ENCODE measurements at places on chromosomes 6 and 20. TPM values are rescaled to one million over a fixed set of nuclear protein-coding genes. Genes with fewer than 3 reads are reported as not detected.

DNA sequence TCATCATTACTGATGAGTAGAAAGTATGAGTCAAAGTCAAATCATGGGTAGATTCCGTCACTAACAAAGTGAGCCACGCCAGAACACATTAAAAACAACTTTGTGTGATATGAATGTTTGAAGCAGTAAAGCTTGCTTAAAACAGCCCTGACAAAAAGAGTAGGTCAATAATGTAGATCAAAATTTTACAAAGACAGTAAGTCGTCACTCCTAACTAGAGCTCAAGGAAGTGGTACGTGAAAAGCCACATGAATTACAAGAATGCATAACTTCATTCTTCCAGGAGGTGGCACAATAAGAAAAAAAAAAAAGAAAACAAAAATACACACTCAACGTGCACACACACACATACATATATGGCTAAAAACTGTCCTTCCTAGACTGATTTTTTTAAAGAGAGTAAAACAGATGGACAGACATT, 69.9 kb downstream of the HACE1 start:
- H3K27me3 ChIP-seq, result no peaks in the 10 kb centered on the region
- H3K36me3 ChIP-seq, result no peaks in the 10 kb centered on the region
- H3K27ac ChIP-seq, result no peak overlapping the region
- no peaks in the 10 kb centered on the region for H3K4me1 ChIP-seq
- H3K4me3 ChIP-seq, result no peak overlapping the region

The BPI gene
- total RNA-seq, result 9.3 TPM

DNA sequence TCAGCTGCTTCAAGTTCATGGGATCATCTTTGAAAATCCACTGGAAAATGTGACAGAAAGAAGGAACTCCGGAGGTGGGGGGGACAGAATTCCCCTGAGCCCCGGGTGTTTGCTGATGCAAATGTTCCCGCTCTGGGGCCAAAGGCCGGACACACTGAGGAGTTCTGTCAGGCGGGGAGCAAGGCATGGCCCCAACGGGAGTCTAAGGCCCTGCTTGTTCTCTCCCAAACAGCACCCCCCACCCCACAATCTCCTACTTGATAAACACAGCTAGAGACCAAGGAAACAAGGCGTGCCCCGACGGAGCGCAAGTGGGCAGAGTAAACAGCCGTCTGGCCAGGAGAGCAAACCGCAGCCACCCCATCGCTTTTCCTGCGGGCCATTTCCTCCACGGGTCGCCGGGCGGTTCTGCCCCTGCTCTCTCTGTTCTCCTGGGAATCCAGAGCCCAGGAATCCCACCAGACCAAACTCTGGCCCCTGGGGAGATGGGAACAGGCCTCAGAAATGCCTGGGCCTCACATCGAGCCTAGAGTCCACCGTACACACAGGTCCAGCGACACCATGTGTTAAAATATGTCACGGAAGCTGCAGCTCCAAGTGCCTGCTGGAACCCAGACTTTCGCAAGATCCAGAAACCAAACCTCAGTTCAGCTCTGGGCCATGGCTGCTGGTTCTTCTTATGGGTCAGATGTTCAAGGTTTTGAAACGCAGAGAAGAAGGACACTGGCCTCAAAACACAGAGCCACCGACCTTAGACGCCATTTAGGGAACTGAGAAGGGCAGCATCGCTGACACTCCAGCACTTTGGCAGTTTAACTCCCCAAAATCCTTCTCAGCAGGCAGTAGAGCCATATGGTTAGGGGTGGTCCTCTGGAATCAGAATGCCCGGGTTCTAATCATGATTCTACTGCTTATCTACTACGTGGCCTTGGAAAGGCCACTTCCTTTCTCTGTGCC, 104.2 kb downstream of the PREX1 start:
- peaks cover 15% of the 10 kb centered on the region for H3K4me1 ChIP-seq
- H3K4me3 ChIP-seq, result no peak overlapping the region
- peak overlapping the region; percentile 55 for H3K27ac ChIP-seq
- H3K27me3 ChIP-seq, result no peaks in the 10 kb centered on the region
- no peaks in the 10 kb centered on the region for H3K36me3 ChIP-seq

DNA sequence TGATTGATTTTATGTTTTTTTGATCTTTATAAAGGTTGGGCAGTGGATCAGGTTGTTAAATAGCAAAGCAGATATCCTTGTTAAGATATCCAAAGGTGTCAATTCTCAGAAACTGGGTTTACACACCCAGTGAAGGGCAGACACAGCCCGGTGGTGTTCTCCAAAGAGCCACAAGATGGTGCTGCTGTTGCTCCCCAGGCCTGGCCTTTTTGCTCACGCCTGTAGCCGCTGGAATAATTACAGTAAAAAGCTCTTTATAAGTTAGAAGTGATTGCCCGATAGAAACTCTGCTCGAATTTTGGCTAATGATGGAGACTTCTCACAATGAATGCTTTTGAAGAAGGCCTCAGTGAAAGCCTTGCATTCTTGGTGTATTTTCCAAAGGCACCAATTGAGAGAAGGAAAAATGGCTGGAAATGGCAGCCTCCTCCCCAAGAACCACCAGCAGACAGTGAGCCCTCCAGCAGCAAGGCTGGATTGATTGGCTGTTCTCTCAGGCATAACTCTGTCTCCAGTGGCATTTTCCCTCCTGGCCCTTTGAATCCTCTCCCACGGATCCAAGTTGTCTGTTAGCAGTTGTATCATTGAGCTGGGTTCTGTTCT, 120.5 kb upstream of the CHD6 start:
- no peak overlapping the region for H3K4me3 ChIP-seq
- H3K4me1 ChIP-seq, result no peaks in the 10 kb centered on the region
- no peaks in the 10 kb centered on the region for H3K27me3 ChIP-seq
- H3K27ac ChIP-seq, result no peak overlapping the region
- DNase-seq, result peak; percentile 62

DNA sequence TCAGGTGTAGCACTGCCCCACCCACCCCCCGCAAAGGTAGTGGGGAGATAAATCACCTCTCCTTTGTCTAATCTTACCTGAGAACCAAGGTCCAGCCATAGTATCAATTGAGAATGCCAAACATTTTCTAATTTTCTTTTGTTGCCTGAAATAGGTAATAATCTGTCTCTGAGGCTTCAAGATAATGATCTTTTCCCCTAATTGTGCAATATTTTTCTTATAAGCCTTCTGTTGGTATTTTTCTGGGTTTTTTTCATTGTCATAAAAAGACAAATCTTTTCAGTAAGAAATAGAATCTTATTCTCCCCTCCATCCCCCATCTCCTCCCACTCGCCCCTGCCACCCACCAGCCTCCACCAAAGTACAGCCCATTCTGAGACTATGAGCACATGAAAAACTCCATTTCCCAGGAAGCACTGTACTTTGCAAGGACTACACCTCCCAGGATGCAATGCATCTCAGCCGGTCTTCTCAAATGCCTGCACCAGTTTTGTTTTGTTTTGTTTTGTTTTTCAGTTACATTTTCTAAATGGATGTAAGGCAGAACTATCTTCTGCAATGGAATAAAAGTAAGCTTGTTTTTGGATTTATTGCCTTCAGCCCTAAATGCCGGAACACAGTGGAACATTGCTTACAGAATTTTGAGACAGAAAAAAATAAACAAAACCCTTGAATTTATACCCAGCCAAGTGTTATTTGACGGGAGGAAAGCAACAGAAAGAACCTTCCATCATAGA, 268.0 kb downstream of the TFAP2A start:
- no peaks in the 10 kb centered on the region for H3K4me1 ChIP-seq
- H3K36me3 ChIP-seq, result no peaks in the 10 kb centered on the region
- DNase-seq, result peak; percentile 61
- H3K27ac ChIP-seq, result no peak overlapping the region
- H3K4me3 ChIP-seq, result no peak overlapping the region

DNA sequence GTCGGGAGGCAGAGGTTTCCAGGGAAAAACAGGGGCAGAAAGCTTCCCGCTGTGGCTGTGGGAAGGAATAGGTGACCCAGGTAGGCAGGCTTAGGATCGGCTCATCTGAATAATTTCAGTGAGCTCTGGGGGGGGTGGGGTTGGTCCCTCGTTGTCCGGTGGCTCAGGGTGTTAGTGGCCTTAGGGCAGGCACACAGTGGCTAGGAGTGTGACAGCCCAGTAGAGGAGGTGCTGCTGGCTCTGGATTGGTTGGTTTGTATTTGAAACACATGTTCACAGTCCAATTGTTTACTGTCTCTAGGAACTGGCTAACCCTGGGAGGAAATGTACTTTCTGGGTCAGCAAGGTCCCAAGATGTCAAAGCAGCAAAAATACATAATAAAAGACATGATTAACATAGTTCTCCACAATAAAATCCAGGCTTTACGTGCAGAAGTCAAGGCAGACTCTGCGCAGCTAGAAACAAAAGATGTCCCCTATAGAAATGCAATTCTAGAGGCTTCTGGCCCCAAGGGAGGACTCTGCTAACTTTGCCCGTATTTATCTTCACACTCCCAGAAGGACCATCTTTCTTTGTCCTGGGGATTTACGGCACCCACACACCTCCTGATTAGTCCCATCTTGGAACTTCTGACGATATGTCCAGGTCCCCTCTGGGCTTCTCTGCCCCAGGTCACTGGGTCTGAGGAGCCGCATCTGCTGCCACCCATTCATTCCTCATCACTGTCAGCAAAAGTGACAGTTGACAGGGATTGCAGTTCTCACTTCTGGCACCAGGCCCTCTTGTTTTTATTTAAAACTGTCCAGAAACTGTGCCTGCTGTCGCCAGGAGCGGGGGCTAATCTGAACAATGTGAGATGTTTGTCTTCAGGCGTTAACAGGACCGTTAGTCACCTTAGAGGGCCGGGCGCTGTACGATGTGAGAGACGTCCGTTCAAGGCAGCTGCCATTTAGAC, 18.7 kb downstream of the MOCS3 start:
- no peak overlapping the region for H3K27ac ChIP-seq
- H3K4me1 ChIP-seq, result no peaks in the 10 kb centered on the region
- no peaks in the 10 kb centered on the region for H3K36me3 ChIP-seq
- no peak for DNase-seq
- no peaks in the 10 kb centered on the region for H3K27me3 ChIP-seq

GRCh38 chr6:33692078-33692759, 19.3 kb downstream of the UQCC2 start:
- peak; percentile 59 for DNase-seq
- H3K36me3 ChIP-seq, result no peaks in the 10 kb centered on the region
- H3K27me3 ChIP-seq, result no peaks in the 10 kb centered on the region
- H3K27ac ChIP-seq, result no peak overlapping the region
- no peak overlapping the region for H3K4me3 ChIP-seq

- no peaks in the 10 kb centered on the region for H3K4me1 ChIP-seq
- no peak overlapping the region for H3K27ac ChIP-seq
- DNase-seq, result no peak
- H3K27me3 ChIP-seq, result no peaks in the 10 kb centered on the region
- no peaks in the 10 kb centered on the region for H3K36me3 ChIP-seq
Observed at GRCh38 chr6:20412682-20413073, 11.0 kb downstream of the E2F3 start.

The FOXF2 gene
- 3.3 TPM for total RNA-seq

- DNase-seq, result no peak
- no peaks in the 10 kb centered on the region for H3K36me3 ChIP-seq
- H3K4me3 ChIP-seq, result no peak overlapping the region
- no peaks in the 10 kb centered on the region for H3K4me1 ChIP-seq
- no peaks in the 10 kb centered on the region for H3K27me3 ChIP-seq
Observed at GRCh38 chr6:149233056-149233715, 84.3 kb upstream of the TAB2 start.

GRCh38 chr6:151242420-151242861, 2.7 kb downstream of the AKAP12 start:
- H3K27ac ChIP-seq, result peak overlapping the region; percentile 90
- H3K4me1 ChIP-seq, result peaks cover 10% of the 10 kb centered on the region
- H3K4me3 ChIP-seq, result peak overlapping the region; percentile 84
- H3K36me3 ChIP-seq, result no peaks in the 10 kb centered on the region

DNA sequence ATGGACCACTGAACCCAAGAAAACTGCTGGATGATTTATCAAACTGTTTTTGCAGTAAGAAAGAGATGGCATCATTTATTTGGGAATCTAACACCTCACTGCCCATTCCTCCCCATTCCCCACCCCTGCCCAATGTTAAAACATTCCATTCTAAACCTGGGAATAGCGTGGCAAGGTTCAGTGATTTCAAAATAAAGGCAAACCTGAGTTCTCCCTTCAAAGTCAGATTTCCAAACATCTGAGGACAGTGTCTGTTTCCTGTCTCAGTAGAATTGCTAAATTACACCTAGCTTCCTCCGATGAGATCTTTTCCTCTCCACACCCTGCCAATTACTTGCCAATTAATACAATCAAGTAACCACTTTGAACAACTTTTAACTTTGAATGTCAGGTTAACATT, 127.4 kb upstream of the ARMC2 start:
- no peak overlapping the region for H3K27ac ChIP-seq
- no peak for DNase-seq
- H3K36me3 ChIP-seq, result no peaks in the 10 kb centered on the region
- H3K4me3 ChIP-seq, result no peak overlapping the region
- H3K27me3 ChIP-seq, result no peaks in the 10 kb centered on the region

- no peak overlapping the region for H3K4me3 ChIP-seq
- no peak for DNase-seq
- H3K4me1 ChIP-seq, result no peaks in the 10 kb centered on the region
Observed at GRCh38 chr6:96237638-96238347, 222.0 kb downstream of the FUT9 start.

The COQ3 gene
- 2.3 TPM for total RNA-seq

Measured in testis (tissue), 5 donors.